ENCODE measurements at places on chromosomes 1 and 21.

DNA sequence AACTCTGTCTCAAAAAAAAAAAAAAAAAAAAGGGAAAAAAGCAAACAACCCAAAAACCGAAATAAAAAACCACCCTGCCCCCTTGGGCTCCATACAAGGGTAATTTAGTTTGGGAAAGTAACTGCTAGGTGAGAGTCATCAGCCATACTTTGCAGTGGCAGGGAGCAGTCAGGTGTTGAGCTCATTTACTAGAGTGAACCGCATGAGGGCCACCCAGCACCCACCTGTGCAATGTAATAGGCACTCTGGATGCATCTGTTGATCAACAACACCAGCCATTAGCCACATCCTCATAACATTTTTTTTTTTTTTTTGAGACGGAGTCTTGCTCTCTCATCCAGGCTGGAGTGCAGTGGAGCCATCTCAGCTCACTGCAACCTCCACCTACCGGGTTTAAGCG, 9.1 kb downstream of the INAVA start:
- DNase-seq: no peak

GRCh38 chr21:46221664-46222435, 6.7 kb downstream of the LSS start:
- no peak for DNase-seq

DNA sequence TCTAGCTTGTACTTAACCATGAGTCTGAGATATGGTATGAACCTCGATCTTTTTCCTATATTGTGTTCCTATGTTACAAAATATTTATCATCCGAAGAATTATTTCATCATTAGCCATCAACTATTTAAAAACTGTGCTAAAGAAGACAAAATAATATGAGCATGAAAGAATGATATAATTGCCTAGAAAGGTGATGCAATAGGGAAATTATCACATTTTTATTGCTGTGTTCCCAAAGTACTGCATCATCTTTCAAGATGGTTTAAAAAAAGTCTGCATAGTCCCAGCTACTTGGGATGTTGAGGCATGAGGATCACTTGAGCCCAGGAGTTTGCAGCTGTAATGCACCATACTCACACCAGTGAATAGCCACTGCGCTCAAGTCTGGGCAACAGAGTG, 126.7 kb downstream of the APP start:
- DNase-seq: no peak

- DNase-seq: peak; percentile 7
Measured at GRCh38 chr1:59926381-59927123, at the start of gene CYP2J2. Gene CYP2J2 (minus strand): TSS chr1:59926773. CDS start chr1:59926746, 27 bp downstream.

Data from immature natural killer cell (primary cell).